T-helper 2 cell treated with Interferon-gamma antibody and Interleukin-4, amounts not matched to agents 5 μg/mL and 100 μg/mL, for 36 hours (primary cell): ENCODE measurements at places on chromosomes 11 and 22.

GRCh38 chr11:76075716-76076115, 130.6 kb downstream of the WNT11 start:
- no peak for DNase-seq

GRCh38 chr11:67045314-67045713, 11.3 kb upstream of the RHOD start:
- DNase-seq: no peak

DNA sequence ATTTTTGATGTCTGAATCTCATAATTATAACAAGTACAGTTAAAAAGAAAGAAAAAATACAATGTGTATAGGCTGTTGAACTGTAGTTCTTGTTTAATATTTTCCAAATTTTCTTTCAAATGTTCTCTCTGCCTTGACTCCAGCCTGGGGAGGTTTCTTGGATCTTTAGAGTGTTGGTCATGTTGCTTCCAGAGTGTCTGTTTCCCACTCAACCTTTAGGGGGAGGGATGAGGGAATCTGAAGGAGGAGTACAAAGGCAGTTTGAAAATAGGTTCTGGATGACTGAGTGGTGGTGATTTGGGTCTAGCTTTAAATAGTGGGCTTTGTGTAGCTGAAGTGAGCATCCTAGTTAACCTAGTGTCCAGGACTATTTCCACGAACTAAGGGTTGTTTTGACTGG, 2.0 kb downstream of the CTNND1 start:
- no peak for DNase-seq

- no peak for DNase-seq
Observed at GRCh38 chr11:132865623-132866022, 666.7 kb downstream of the OPCML start.

- DNase-seq: no peak
Observed at GRCh38 chr11:111937844-111938243, 701 bp downstream of the DIXDC1 start.

GRCh38 chr22:25908755-25909154, 166.8 kb downstream of the MYO18B start:
- DNase-seq: no peak

DNA sequence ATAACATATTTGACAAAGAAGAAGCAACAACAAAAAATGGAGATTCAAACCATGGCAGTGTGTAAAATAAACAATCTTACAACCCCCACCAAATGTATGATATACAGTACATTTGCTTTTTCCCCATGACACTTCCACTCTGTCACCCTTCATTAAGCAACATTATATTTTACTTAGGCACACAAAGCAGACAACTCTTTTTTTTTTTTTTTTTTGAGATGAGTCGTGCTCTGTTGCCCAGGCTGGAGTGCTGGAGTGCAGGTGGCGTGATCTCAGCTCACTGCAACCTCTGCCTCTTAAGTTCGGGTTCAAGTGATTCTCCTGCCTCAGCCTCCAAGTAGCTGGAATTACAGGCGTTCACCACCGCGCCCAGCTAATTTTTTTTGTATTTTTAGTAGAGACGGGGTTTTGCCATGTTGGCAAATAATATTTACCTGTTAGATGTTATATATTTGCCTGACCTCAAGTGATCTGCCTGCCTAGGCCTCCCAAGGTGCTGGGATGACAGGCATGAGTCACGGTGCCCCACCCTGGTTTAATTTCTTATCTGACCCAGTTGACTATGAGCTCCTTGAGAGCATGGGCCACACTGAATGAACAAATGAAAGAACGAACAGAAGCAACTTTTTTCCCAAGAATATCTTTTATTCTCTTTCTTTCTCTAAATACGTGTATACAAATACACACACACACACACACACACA, 5.5 kb upstream of the PCF11 start:
- DNase-seq: no peak

DNA sequence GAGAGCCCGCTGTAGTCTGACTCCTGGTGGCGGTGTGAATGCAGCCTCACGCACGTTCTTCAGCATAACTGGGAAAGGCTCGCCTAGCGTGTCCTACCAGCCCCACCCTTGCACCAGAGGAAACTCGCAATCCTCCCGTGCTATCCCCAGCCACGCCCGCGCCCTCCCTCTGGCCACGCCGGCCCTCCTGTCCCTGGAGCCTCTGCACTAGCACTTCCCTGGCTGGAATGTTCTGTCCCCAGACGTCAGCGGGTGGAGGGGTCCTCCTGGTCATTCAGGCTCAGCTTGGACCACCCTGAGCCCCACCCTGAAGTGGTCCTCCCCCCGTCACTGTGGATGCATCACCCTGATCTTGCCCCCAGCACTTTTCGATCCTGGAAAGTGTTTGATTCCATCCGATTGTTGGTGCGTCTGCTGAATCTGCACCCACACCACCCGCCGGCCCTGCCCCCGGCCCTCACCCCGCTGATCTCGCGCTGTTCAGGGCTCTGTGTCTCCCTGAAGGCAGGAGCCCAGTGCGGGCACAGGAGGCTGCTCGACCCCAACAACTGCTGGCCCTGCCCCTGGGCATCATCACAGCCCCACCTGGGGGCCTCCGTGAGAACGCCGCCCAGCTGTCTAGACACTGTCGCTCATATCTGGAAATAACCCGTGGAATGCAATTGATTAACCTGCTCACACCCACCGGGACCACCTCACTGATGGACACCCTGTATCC, 437.0 kb downstream of the TBC1D22A start:
- DNase-seq: no peak

- no peak for DNase-seq
Observed at GRCh38 chr11:8812438-8812837, 98.6 kb upstream of the AKIP1 start.

- DNase-seq: no peak
Observed at GRCh38 chr11:129455756-129456655, 80.4 kb downstream of the BARX2 start.

GRCh38 chr22:32518381-32518780, 43.8 kb downstream of the FBXO7 start:
- no peak for DNase-seq

DNA sequence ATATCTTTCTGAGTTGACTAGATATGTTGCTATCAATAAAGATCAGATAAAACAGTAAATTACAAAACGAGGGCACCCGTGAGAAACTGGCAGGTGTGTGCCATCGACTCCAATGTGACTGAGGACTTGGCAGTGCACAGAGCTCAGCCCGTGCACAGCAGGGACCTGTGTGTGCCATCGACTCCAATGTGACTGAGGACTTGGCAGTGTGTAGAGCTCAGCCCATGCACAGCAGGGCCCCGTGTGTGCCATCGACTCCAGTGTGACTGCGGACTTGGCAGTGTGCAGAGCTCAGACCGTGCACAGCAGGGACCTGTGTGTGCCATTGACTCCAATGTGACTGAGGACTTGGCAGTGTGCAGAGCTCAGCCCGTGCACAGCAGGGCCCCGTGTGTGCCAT, 347.2 kb upstream of the B3GAT1 start:
- DNase-seq: no peak

- no peak for DNase-seq
Observed at GRCh38 chr11:134742224-134742612, 330.2 kb upstream of the B3GAT1 start.

DNA sequence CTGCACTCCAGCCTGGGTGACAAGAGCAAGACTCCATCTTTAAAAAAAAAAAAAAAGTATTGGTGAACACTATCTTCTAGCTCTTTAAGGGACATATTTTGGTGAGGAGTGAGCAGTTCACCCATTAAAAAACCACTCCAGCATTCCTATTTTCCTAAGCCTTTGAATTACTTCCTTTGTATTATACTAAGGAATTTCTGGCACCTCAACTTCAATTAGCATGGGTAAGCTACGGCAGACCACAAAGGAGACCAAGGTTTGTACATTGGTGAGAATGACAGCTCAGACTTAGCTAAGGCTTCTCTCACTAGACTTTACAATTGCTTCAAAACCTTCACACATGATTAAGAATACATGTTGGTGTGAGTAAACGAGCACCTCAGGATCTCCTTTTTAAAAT, 57.0 kb upstream of the BIRC3 start:
- DNase-seq: no peak

DNA sequence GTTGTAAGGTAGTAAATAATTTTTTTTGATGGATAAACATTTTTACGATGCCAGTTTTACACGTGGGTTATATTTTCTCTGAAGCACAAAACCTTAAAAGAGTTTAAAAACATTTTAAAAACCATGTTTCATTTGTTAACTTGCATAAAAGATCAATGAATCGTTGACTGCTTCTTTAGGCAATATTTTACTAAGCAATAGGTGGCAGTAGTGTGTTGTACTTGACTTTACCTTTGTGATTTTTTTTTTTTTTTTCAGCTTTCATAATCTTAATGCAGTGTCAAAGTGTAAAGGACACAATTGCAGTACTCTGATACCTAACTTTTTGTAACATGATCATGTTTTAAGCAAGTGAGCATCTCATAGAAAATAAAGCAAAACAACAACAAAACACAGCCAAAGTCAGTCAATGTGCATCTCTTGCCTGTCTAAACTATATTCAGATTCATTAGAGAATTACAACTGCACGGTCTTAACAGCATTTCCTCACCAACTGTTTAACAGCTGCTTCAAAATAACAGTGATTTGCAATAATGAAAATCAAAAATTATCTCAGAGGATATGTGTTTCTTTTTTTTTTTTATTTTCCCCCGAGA, 27.7 kb downstream of the DNAJC24 start:
- no peak for DNase-seq

DNA sequence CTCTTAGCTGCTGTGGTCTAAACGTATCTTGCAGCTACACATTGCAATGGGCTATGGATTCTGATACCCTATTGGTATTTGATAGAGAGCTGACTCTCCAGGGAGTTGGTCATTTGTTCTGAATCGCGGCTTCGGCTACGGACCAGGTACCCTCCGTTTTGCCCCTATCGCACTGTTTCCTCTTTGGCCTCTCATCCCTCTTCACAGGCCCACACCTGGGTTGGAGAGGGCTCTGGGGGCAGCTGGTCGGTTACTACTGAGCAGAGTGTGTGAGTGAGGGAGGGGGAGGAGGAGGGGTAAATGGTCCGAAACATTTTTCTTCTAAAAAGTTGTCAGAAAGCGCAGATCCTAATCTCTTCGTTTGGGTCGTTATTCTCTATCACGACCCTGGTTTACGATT, 48.8 kb upstream of the HSD17B12 start:
- DNase-seq: no peak

GRCh38 chr22:26577081-26577480, 12.9 kb downstream of the TPST2 start:
- no peak for DNase-seq

DNA sequence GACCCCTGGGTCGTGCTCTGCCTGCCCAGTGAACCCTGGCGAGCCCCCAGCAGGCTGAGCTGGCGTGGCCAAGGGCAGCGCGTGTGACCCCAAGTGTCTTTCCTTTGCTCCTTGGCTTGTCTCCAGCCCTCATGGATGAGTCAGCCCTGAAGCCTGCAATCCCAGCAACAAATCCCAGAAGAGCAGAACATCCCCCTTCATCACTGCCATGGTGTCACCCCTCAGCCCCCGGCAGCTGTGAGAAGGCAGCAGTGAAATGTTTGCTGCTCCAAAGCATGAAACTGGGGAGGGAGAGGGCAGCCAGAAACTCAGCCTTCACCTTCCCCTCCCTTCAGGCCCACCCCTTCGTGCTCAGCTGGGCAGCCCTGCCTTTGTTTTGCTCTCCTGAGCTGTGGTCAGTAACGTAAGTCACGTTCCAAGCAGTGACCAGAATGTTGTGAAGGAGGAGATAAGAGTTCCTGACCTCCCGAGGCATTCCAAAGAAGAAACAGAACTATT, 29.8 kb downstream of the ADAMTS15 start:
- no peak for DNase-seq

DNA sequence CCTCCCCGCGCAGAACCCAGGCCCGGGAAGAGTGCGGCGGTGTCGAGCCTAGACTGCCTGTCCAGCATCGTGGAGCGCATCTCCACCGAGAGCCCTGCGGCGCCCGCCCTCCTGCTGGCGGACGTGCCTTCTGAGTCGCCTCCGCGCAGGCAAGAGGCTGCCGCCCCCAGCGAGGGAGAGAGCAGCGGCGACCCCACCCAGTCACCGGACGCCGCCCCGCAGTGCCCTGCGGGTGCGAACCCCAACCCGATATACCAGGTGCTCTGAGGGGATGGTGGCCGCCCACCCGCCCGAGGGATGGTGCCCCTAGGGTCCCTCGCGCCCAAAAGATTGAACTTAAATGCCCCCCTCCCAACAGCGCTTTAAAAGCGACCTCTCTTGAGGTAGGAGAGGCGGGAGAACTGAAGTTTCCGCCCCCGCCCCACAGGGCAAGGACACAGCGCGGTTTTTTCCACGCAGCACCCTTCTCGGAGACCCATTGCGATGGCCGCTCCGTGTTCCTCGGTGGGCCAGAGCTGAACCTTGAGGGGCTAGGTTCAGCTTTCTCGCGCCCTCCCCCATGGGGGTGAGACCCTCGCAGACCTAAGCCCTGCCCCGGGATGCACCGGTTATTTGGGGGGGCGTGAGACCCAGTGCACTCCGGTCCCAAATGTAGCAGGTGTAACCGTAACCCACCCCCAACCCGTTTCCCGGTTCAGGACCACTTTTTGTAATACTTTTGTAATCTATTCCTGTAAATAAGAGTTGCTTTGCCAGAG, 2.0 kb downstream of the MYOD1 start:
- no peak for DNase-seq
